Activated CD8-positive, alpha-beta memory T cell treated with anti-CD3 and anti-CD28 coated beads, Interleukin-2, amount 10 ng/mL, durations not matched to agents 7 days and 5 days (primary cell): ENCODE measurements at places on chromosomes 2 and 18. TPM values are rescaled to one million over a fixed set of nuclear protein-coding genes. Genes with fewer than 3 reads are reported as not detected.

The UGT1A5 gene
- total RNA-seq, result not detected

The RAB27B gene
- 3.5 TPM for total RNA-seq

The XIRP2 gene
- total RNA-seq, result not detected

The ARHGEF4 gene
- 0.30 TPM for total RNA-seq

The NRP2 gene
- total RNA-seq, result 0.26 TPM

The STON1 gene
- total RNA-seq, result 3.5 TPM

The C1QL2 gene
- total RNA-seq, result not detected

The MC4R gene
- total RNA-seq, result not detected

The AQP12A gene
- total RNA-seq, result not detected
